NT2/D1 (cell line): ENCODE measurements at places on chromosomes 11 and 22.

DNA sequence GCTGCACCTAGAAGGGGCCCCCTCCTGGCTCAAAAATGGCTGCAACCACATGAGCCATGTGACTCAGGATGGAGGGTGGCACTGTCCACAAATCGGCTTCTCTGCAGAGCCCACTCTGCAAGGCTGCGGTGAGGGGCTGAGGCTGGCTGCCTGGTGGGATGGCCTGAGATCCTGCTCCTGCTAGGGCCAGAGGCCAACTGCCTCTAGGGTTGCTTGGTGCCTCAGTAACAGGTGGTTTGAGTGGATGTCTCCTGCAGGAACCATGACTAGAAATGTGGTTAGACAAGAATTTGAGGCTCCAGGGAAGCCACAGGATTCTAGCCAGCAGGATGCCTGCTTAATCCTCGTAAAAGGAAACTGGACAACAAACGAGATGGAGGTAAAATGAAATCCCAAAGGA is 17.1 kb downstream of the PATZ1 start:
- DNase-seq, result no peak

DNA sequence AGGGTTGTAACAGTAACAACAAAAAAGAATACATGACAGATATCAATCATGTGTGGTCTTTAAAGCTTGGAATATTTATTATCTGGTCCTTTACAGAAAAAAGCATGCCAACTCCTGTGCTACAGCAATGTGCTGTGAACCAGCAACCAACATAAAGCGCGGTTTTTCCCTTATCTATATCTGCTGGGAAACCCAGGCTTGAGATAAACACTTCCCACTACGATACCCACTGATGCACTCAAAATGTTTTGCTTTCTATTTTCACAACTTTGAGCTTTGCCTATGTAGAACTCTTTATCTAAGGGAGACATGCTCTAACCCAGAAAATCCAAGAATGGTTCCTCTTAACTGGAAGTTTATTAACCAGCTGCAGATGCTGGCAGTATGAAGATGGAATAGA is 19.0 kb downstream of the ZBED5 start:
- no peak for DNase-seq

DNA sequence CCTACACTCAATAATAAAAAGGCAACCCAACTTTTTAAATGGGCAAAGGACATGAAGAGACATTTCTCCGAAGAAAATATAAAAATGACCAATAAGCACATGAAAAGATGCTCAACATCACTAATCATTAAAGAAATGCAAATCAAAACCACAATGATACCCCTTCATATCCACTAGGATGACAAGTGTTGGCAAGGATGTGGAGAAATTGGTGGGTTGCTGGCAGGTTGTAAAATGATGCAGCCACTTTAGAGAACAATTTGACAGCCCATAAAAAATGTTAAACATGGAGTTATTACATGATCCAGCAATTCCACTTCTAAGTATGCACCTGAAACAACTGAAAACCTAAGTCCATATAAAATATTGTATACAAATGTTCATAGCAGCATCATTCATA is 73.2 kb upstream of the LMO2 start:
- no peak for DNase-seq

GRCh38 chr11:26847459-26847858 is 125.6 kb upstream of the SLC5A12 start:
- DNase-seq, result no peak

GRCh38 chr11:89633135-89633705 is 76.9 kb upstream of the TRIM77 start:
- no peak for DNase-seq

- no peak for DNase-seq
Measured at GRCh38 chr11:132559331-132560036, 972.8 kb downstream of the OPCML start.

GRCh38 chr11:66951135-66951534 is 7.0 kb downstream of the PC start:
- DNase-seq, result no peak

DNA sequence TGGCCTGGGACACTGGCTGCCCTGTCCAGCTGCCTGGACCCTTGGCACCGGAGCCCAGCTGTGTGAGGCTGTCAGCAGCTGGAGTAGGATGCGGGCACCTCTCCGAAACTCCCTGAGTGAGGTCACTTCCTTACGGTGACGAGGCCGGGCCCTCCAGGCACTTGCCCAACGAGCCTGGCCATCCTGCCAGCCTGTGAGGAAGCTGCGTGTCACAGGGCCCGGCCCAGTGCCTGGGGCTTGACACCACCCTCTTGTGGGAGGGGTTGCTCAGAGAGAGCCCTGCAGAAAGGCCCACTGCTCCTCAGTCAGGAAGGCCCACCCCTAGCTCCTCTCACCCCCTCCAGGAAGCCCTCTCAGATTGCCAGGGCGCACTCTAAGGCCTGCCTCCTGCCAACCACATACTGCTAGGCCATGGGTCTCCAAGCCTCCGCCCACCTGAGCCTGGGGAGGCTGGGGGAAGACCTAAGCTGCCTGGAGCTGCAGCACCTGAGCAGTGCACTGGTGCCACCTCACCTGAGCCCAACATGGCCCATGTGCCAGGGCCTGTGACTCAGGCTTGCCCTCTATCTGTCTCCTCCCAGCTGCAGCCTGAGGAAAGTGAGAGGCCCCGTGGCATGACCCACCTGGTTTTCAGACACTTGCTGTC is 4.3 kb upstream of the PHLDA2 start:
- DNase-seq, result no peak

GRCh38 chr22:29152045-29152953 is 53.4 kb upstream of the EMID1 start:
- DNase-seq, result no peak
